ENCODE measurements at places on chromosomes 12 and 14.

GRCh38 chr12:47271800-47272239, 192.1 kb upstream of the AMIGO2 start:
- no peak for DNase-seq

- DNase-seq, result no peak
Measured at GRCh38 chr12:3061501-3062215, 15.5 kb upstream of the TSPAN9 start.

- DNase-seq, result peak; percentile 24
Measured at GRCh38 chr12:94615260-94616181, 34.8 kb downstream of the TMCC3 start.

DNA sequence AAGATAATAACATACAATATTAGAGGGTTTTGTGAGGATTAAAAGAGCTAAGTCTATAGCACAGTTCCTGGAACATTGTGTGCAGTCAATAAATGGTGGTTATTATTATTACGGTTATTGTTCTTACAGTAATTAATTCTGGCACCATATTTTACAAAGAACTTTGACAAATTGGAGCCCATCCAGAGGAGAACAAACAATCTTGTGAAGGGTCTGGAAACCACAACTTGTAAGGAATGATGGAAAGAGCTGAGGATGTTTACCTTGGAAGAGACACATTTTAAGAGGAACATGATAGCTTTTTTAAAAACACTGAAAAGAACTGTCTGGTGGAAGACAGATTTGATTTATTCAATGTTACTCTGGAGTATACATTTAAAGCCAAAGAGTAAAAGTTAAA, 150.5 kb upstream of the KRR1 start:
- no peak for DNase-seq

- peak; percentile 71 for DNase-seq
Measured at GRCh38 chr14:32077081-32078022, at the start of gene ARHGAP5. TSS of gene ARHGAP5 (plus strand) at chr14:32077304. CDS start at chr14:32090670, 13,366 bp downstream.

DNA sequence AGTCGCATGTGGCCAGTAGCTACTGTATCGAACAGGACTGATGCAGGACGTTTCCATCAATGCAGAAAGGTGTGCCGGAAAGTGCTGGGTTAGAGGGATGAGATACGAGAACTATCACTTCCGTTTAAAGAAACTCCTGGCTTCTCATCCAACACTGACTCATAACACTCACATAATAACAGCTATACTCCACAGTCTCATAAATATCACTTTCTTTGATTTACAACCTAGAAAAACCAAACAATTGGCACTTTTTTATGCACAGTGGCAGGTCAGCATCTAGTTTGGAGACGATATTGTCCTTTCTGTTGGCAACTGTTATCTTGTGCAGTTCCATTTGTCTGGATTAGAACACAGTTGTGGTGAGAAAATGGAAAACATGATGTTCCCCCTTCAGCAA, 43.4 kb downstream of the SLC25A21 start:
- no peak for DNase-seq

GRCh38 chr12:31325524-31325875, 450 bp downstream of the SINHCAF start:
- no peak for DNase-seq

- peak; percentile 1 for DNase-seq
Measured at GRCh38 chr12:14664434-14665023, 31.9 kb downstream of the GUCY2C start.

DNA sequence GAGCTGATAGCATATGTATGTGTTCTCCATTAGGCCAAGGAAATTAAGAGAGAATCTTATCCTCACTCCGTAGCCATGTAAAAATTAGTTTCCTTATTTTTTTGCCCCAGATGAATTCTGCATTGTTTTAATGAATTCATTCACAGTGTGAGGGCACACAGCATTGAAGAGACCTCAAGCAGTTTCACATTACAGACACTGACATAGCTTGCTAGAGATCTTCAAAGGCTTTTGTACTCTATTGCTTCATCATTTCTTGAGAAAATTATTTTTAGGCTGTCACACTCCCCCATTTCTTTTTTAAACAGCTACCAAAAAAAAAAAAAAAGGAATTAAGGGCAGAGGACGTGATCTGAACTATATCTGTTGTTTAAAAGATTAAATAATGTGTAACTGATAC, 251.1 kb downstream of the BCAT1 start:
- no peak for DNase-seq

DNA sequence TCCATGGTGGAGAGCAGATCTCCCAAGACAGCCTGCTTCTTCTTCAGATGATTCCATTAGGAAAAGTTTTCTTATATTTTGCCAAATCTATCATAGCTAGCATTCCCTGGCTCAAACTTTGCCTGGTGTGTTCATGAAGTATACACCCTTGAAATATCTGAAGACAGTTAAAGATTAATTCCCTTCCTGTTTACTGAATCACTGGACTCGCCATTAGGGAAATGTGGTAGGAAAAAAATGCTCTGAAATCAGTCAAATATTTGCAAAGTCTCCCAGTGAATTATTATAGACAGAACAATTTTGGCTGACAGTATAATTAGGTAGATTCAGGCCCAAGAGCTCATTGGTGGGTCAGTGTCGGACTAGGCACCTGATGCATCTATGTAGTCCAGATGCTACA, 86.5 kb downstream of the PDZRN4 start:
- DNase-seq, result no peak

GRCh38 chr14:59333668-59334067, 131.5 kb downstream of the GPR135 start:
- no peak for DNase-seq

DNA sequence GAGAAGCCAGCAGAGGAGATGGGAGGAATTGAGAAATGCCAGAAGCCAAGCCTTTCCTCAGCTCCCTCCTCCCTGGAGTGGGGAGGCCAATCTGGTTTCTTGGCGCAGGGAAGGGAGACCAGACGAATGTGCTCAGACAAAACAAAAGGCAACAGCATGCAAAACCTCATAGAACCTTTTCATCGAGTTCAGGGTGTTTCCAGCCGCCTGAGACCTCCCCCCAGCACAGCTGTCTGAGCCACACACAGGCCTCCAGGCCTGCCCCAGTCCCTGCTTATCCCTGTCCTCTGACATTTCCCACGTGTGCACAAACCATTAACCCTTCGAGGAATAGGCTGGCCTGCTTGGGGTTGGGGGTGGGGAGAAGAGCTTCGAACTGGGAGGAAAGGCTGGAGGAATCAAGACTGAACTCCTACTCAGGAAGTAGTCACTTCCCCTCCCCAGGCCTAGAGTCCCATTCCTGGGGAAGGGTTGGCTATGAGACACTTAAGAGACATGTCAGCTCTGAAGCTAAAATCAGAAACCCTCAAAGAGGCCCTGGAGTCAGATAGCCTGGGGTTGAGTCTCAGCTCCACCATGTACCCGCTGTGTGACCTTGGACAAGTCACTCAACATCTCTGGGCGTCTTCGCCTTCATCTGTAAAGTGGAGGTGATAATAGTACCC, 10.7 kb downstream of the TBX3 start:
- DNase-seq, result no peak

DNA sequence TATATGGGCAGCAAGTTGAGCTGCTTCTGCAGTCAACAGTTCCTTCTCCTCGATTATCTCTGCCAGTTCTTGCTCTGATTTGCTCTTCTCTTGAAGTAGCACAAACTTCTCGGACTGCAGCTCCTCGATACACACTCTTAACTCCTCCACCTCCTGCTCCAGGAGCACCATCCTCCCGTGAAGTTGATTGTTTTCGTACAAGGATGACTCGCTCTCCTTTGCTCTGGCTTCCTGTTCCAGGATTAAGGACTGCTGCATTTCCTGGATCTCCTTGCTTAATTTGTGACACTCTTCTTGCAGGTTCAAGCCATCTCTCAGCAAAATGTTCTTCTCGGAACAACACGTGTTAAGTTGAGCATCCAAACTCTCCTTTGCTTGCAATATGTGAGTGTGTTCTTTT, 56.2 kb upstream of the VPS33A start:
- DNase-seq, result no peak

GRCh38 chr14:84749191-84749955, 780.6 kb upstream of the FLRT2 start:
- no peak for DNase-seq
